Upper lobe of left lung (tissue), 6 donors: ENCODE measurements at places on chromosomes 6 and 20. TPM values are rescaled to one million over a fixed set of nuclear protein-coding genes. Genes with fewer than 3 reads are reported as not detected.

Gene HLA-DMB
- 35.6 TPM for total RNA-seq

Gene GTSF1L
- not detected for total RNA-seq

Gene C6orf132
- total RNA-seq, result 15.0 TPM

Gene RIPOR3
- total RNA-seq, result 4.1 TPM

Gene SLC26A8
- total RNA-seq, result 0.67 TPM

Gene CD93
- total RNA-seq, result 57.5 TPM

Gene SNRPB2
- 37.5 TPM for total RNA-seq

Gene CST2
- 0.47 TPM for total RNA-seq
